Activated T-cell treated with anti-CD3 and anti-CD28 coated beads, Interleukin-2, amount 50 U/mL, for 4 hours (primary cell): ENCODE measurements at places on chromosomes 16 and 17. TPM values are rescaled to one million over a fixed set of nuclear protein-coding genes. Genes with fewer than 3 reads are reported as not detected.

DNA sequence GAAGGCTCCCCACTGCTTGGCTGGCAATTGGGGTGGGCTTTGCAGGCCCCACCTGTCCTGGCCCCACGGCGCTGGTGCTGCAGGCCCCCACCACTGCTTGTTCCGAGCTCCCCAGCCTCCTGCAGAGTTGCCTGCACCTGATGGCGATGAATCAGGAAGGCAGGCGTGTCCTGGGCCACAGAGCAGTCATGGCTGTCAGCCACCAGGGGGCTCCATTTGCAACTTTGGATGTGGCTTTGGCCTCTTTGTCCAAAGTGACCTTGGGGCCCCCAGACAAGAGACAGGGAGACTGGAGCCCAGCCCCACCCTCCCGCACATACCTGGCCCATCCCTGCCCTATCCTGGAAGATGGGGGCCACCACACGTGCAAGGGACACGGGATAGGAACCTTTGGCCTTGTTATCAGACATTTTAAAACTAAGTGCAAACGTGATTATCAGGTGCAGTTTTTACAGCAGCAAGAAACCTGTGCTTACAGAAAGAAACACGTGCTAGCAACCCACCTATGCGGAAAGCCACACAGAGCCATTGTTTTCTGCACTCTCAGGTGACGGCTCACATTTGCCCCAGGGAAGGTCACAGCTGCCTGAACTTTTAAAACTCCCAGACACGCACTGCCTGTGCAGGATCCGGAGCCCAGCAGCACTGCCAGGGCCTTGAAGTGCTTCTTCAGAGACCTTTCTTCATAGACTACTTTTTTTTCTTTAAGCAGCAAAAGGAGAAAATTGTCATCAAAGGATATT is at the start of gene DNASE1:
TSS of gene DNASE1 (plus strand) at position 443 of the 743 bp plus-strand sequence. CDS start 683 bp downstream, outside the sequence.
- peak; percentile 44 for DNase-seq

DNA sequence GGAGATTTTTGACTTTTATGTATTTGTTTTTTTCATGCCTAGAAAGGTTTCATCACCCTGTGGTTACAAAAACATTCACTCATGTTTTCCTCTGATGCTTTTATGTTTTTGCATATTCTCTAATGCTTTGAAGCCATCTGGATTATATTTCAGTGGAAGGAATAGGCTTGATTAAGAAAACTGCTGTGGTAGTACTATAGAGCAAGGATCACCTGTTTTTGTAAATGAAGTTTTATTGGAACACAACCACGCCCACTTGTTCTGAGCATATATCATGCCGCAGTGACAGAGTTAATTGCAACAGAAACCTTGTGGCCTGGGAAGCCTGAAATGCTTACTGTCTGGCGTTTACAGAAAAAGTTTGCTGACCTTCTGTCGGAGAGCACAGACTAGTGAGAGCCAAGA is 11.5 kb downstream of the COX10 start:
- no peak for DNase-seq

- peak; percentile 14 for DNase-seq
These were observed 471.6 kb downstream of the SOX9 start for GRCh38 chr17:72592242-72592966.

The PIK3R5 gene
- total RNA-seq = 17.8 TPM

The CCL3 gene
- total RNA-seq = 1,810 TPM

The OR1F1 gene
- total RNA-seq = not detected

DNA sequence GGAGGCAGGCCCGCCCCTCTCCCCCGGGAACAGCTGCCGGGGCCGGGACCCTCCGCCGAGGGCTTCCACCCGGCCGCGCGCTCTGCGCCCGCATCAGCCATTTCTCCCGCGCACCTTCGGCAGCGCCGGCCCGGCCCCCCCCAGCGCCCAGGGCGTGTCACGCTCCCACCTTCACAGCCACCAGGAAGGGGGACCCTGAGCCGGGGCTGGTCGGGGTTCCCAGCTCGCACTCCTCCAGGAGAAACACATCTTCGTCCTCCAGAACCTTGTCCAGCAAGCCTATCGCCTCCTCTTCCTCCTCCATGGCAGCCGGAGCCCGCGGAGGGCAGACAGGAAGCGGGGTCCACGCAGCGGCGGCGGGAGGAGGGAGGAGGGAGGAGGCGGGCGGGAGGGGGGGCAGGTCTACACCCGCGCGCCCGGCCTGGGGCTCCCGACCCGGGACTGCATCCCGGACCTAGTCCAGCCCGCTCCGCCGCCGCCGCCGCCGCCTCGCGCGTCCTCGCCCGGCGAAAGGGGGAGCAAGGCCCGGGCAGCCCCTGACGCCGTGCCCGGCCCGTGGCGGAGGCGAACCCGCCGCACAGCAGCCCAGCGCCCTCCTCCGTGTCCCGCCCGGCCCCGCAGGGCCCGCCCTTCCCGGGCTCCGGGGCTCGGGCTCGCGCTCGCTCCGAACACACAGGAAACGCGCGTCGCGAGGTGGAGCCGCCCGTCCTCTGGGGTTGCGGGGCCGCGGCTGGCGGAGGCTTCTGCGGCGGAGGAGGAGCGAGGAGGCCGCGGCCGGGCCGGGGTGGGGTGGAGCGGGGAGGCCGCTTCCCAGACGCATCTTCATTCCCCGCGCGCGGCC is 70.8 kb downstream of the ABR start:
- DNase-seq = peak; percentile 52
